ENCODE measurements at places on chromosomes 6 and 20.

DNA sequence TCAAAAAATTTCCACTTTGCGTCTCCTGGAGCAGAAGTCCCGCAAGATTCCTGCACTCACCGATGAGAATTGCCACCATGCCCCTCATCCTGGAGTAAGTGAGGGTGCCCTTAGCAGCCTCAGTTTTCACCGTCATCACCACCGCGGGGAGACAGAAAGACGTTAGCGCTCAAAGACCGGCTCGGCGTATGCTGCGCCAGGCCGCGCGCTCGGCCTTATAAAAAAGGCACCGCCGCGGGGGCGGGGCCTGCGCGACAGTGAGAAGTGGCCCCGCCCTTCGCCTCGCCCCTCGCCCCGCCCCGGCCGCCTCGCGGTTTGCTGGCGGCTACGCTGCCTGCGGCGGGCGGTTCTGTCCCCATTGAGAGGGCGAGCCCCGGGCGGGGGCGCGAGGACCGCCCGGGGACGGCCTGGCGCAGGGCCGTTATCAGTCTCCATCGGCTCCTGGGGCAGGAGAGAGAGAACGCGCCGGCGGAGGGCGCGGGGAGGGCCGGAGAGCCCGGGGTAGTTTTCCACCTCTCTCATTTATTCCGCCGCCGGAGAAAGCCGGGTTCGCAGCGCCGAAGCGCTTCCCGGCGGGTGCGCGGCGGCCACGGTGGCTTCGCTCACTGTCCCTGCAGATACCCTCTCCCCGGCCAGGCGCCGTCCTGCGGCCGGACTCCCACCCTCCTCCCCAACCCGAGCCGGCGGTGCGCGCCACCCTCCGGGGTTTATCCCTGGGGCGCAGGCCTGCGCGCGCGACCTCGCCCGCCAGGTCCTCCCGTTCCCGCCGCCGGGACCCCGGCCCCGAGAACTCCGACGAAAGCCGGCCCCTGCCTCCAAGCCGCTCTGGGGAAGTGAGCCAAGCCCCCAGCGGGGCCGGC, 122.5 kb upstream of the SLC2A12 start:
- DNase-seq = peak; percentile 94

DNA sequence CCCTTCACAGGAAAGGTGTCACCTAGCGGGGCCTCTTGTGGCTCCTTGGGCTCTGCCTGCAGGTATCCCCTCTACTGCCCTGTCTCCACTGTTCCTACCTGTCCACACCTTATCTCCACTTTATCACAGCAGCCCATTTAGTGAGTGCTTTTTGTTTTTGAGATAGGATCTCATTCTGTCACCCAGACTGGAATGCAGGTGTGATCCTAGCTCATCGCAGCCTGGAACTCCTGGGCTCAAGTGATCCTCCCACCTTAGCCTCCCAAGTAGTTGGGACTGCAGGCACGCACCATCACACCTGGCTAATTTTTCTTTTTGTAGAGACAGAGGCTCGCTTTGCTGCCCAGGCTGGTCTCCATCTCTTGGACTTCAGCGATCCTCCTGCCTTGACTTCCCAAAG, 48.0 kb downstream of the BCAS4 start:
- DNase-seq = no peak

DNA sequence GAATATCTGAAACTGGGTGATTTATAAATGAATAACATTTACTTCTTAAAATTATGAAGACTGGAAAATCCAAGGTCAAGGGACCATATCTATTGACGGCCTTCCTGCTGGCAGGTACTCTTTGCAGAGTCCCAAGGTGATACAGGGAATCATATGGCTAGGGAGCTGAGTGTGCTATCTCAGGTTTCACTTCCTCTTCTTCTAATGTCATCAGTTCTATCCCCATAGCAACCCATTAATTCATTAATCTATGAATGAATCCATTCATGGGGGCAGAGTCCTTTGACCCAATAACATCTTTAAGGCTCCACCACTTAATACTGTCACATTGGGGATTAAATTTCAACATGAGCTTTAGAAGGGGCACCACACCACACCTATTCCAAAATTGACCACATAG, 772.0 kb downstream of the HACE1 start:
- DNase-seq = no peak

DNA sequence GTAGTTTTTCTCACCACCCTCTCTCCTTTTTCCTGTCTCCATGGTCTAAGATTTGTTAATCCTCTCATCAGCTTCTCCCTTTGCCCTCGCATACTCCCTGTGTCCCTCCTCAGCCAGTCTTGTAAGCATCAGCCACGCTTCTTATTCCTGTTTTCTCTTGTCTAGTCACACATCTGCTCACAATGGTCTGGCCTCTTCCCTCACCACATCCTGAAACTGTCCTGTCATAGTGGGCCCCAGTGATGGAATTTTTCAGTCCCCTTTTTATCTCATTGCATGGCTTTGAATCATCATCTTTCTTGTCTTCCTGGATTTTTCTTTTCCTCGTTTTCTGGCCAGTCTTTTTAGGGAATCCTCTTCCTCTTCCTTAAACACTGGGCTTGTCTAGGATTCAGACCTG, 57.2 kb downstream of the GFRA4 start:
- no peak for DNase-seq

- peak; percentile 70 for DNase-seq
Measured at GRCh38 chr6:27834384-27834783, 77.8 kb downstream of the OR2B2 start.

DNA sequence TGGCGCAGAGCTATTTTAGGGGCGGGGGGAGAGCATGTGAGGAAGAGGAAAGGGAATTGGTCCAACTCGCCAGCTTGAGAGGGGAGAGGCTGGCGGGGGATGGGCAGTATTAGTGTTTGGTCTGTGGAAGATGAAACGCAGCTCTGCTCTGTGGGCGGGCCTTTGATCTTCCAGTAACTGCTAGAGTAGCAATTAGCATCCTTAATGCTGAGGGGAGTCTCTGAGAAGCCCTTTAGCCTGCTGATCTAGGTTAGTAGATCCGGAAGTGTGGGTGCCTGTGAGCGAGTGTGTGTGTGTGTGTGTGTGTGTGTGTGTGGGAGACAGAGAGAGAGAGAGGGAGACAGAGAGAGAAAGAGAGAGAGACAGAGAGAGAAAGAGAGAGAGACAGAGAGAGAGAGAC, 117.2 kb upstream of the BACH2 start:
- no peak for DNase-seq

GRCh38 chr6:127446356-127446755, 12.8 kb downstream of the KIAA0408 start:
- DNase-seq = peak; percentile 47

DNA sequence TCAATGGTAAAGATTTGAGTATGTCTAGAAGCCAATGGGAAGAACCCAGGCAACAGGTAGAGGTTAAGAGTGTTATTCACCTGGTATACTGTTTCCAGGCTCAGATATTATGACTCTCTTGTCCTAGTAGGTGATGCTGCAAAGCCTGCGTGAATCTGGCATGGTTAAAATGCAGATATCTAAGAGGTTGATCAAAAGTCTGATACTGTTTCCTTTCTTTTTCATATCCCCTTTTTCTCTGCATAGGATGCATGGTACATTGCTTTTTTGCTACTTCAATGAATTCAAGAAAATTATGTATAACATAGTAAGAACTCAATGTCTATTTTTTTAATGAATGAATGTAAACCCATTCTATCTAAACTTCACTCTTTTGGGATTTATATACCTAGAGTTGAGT, 284.3 kb upstream of the KHDRBS2 start:
- DNase-seq = no peak

DNA sequence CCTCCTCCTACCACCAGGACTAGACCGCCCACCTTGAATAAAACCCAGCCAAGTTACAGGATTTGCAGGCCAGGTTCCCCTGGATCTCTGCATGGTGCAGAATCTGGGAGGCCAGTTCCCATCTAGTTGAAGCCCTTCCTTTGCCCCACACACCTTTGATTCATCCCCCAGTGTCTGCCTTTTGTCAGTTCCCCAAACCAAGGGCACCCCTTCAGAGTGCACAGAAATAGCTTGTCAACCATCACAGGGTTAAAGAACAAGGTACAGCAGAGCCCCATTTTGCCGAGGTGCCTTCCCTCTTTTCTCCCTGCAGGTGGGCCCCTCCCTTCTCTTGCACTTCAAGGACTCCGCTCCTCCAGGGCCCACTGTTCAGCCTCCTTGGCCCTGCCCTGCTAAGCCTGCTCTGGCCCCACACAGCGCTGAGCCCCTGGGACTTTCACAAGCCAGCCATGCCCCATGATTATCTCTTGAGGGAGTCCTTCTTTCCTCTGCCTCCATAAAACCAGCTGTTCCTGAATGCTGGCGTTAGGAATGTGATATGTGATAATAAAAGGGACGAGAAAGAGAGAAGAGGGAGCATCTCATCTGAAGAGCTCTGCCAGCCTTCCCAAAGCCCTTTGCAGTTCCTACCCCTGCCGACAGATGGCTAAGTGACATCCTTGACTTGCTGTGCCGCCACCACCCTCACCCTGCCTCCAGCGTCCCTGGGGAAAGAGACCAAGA, 280.3 kb downstream of the CDC5L start:
- peak; percentile 34 for DNase-seq

DNA sequence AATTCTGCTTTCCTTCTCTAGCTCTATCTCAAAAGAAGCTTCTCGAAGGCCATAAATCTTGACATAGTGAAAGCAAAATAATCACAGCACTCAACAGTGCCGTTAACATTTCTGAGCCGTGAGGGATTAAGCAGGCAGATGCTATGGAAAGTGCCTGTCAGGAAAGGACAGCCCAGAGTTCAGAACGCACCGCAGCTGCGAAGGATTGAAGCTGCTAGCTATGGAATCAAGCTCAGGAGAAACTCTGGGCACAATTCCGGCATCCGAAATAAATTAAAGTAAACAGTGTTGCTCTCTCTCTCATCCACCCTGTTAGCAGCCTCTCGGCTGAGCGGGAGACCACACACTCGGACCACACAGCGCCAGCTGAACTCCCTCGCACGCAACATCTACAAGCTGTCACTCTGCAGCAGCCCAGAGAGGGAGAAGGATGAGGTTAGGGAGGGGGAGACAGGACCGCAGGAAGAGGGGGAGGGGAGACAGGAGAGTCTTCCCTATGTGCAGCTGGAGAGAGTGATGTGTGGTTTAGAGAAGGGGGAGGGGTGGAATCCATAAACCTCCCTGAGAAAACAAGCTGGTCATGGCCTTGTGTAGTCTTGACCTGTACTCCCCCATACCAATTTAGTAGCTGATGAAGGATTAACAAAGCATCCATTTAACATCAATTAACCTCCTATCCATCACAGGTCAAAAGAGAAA, 9.0 kb downstream of the EXOC2 start:
- peak; percentile 95 for DNase-seq

GRCh38 chr20:21509597-21510371, 4.1 kb downstream of the NKX2-2 start:
- DNase-seq = peak; percentile 53

- peak; percentile 28 for DNase-seq
Measured at GRCh38 chr6:147043994-147044477, 160.2 kb upstream of the STXBP5 start.

DNA sequence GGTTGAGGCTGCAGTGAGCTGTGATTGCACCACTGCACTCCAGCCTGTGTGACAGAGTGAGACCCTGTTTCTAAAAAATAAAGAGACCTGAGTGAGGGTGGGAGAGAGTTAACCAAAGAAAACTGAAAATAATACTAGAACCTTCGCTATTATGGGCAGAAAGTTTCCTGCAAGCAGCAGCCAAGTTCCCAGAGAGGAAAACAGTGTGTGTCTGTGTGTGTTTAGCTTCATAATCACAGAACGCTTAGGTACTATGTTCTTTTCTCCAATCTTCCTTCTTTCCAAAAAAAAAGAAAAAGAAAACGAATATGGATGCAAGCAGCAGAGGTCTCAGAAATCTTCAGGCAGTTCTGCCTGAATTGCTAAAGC, 170.0 kb downstream of the LY86 start:
- no peak for DNase-seq

- no peak for DNase-seq
Measured at GRCh38 chr6:56790414-56790813, 147.7 kb upstream of the DST start.

GRCh38 chr6:108118810-108119768, 44.5 kb upstream of the OSTM1 start:
- DNase-seq = peak; percentile 49

DNA sequence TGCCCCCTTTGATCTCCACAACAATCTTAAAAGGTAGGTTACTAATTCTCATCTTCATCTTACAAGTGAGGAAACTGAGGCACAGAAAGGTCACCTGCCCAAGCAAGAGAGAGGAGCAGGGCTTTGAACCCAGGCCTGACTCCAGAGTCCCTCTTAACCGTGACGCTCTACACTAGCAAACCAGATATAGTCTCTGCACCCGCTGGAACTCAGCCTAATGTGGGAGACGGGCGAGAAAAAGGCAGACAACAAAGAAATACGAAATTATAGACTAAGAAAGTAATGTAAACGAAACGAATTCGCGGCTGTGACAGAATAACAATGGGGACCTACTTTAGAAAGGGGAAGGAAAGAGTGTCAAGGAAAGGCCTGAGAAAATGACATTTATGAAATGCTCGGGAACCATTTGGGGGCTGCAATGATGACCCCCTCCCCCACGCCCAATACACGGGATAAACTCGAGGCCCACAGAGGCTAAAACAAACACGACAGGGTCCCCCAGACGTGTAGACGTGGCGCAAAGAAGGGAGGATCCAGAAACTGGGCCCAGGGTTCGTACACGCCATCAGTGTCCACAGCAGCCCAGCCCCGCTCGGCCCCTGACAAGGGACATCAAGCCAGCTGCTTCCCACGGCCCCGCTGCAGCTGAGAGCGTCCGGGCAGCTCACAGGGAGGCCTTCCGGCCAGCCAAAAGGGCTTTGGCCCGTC, 637 bp downstream of the TRPC4AP start:
- peak; percentile 33 for DNase-seq

DNA sequence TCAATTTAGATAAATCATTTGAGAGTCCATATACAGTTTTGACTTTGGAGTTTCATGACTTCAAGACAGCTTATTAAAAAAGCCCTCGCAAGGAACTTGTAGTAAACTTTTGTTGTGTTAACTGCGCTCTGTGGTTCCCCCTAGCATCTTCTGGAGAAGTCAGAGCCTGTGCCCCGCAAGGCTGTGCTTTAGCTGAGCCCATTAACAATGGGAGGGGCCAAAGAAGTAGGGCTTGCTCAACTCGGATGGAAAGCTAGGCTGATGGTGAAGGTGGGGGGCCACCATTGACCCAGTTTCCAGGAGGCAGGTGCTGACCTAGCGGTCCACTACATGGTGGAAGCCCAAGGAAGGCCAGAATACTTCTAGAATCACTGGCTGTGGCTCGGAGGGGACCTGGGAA, 29.3 kb upstream of the OVOL2 start:
- no peak for DNase-seq

GRCh38 chr6:168989421-168989820, 264.2 kb downstream of the THBS2 start:
- DNase-seq = no peak

- no peak for DNase-seq
Measured at GRCh38 chr6:141152951-141153350, 979.8 kb upstream of the GJE1 start.

Data from NB4 (cell line).